ENCODE measurements at places on chromosomes 11 and 22.

DNA sequence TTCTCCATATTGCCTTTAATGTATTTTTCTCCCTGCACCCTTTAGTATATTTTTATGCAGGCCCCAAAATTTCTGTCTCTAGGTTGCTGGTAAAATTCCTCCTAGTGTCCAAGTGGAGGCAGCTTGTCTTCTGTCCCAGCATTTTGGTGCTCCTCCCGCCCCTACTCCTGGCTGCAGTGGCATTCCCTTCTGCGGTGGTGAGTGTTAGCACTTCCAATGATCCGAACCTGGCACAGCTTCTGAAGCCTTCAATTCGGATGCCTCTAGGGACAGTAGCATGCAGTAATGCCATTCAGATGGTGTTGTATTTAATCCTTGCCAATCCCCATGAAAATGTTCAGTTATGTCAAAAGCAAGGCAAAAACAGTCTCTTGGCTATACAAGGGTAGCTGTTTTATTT, 5.9 kb downstream of the YWHAH start:
- DNase-seq: no peak

GRCh38 chr11:123549926-123550917, 104.2 kb downstream of the SCN3B start:
- DNase-seq: no peak

DNA sequence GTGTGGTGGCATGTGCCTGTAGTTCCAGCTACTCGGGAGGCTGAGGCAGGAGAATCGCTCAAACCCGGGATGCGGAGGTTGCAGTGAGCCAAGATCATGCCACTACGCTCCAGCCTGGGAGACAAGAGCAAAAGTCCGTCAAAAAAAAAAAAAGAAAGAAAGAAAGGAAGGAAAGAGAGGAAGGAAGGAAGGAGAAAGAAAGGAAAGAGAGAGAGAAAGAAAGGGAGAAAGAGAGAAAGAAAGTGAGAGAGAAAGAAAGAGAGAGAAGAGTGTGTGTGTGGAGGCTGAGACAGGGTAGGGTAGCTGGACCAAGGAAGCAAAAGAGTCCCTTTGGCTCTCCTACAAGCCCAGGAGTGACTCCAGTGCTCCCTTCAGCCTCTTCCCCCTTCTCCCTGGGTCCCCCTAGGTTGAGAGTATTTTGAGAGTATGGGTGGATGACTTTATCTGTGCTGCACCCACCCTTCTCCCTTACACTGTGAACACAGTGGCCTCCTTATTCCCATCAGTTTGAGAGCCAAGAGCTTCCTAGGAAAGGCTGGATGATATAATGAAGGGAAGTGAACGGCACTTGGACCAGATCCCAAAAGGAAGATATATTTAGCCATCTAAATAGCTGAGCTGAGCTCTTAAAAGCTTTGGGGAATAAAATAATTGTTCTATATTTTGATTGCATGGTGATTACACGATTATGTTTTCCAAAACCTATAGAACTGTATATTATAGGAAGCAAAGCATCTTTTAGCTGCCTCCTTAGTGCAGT, 9.5 kb upstream of the DENND5A start:
- DNase-seq: no peak

- DNase-seq: no peak
These were observed 81.3 kb downstream of the PHF21A start for GRCh38 chr11:46039990-46040389.

GRCh38 chr11:12441231-12441861, 64.0 kb downstream of the PARVA start:
- DNase-seq: no peak

GRCh38 chr22:29520851-29521250, 32.7 kb downstream of the THOC5 start:
- DNase-seq: no peak

- DNase-seq: no peak
These were observed 46.2 kb downstream of the FAM83F start for GRCh38 chr22:40040927-40041326.

DNA sequence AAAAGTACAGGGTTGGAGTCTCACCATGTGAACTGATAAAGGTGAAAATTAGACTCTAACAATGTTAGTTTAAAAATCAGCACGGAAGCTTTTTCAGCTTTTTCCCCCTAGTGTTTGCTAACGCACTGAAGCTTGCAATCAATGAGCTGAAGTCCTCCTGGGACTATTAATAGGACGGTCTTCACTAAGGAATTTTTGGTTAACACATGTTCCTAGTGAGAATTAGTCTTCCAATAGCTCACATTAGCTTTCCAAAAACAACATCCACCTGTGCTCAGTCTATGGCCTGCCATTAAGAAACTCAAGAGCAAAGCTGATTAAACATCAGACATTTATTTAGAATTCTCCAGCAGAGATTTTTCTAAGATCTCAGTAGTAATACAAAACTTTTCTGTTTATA, 26.7 kb upstream of the DDI1 start:
- DNase-seq: no peak

GRCh38 chr22:29215012-29215860, 9.5 kb downstream of the EMID1 start:
- DNase-seq: no peak

GRCh38 chr11:94909371-94909820, 64.0 kb downstream of the CWC15 start:
- no peak for DNase-seq

Measured in stimulated activated CD4-positive, alpha-beta T cell treated with anti-CD3 and anti-CD28 coated beads, Interleukin-1b, Interleukin-23, amount 100 ng/mL, for 4 hours (primary cell).